ENCODE measurements at places on chromosomes 11 and 22. TPM values are rescaled to one million over a fixed set of nuclear protein-coding genes. Genes with fewer than 3 reads are reported as not detected.
A peak's percentile ranks its signal among the peaks of the same experiment; 100 is the strongest.

GRCh38 chr11:111982019-111982464 lies 43.2 kb upstream of the DLAT start:
- DNase-seq = peak; percentile 63
- H3K4me3 ChIP-seq = no peak overlapping the region
- H3K36me3 ChIP-seq = no peaks in the 10 kb centered on the region
- H3K27ac ChIP-seq = peak overlapping the region; percentile 77

DNA sequence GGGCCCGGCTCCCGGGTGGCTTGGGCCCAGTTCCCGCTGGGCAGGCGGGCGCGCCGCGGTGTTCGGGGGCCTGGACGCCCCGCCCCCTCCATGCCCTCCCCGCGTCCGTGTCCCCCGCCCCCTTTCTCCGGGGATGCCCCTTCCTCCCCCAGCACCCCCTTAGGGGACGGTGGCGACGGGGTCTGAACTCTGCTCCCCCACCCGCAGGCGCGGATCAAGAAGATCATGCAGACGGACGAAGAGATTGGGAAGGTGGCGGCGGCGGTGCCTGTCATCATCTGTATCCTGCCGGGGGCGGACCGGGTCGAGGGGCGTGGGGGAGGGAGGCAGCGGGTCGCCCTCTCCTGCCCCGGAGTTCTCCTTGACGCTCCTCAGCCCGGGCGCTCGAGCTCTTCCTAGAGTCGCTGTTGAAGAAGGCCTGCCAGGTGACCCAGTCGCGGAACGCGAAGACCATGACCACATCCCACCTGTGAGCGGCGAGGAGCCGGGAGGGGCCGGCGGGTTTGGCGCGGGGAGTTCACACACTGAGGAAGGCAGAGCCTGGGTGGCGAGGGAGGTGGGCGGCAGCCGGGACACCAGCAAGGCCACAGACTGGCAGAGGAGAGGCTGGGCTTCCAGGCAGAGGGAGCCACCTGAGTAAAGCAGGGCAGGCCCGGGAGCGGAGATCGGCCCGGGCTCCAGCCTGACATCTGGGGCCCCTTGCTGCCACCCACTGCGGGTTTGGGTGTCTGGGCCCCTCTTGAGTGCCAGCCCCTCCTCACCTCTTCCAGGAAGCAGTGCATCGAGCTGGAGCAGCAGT lies 546 bp downstream of the DRAP1 start:
- peaks cover 12% of the 10 kb centered on the region for H3K27me3 ChIP-seq
- no peaks in the 10 kb centered on the region for H3K36me3 ChIP-seq
- no peak overlapping the region for H3K27ac ChIP-seq
- peaks cover 7% of the 10 kb centered on the region for H3K4me1 ChIP-seq
- H3K4me3 ChIP-seq = peak overlapping the region; percentile 87

The SERGEF gene
- 42.5 TPM for total RNA-seq

- no peaks in the 10 kb centered on the region for H3K36me3 ChIP-seq
- H3K27me3 ChIP-seq = peaks cover 4% of the 10 kb centered on the region
- peaks cover 10% of the 10 kb centered on the region for H3K4me1 ChIP-seq
- H3K27ac ChIP-seq = no peak overlapping the region
- no peak for DNase-seq
These were observed 23.2 kb upstream of the ST3GAL4 start for GRCh38 chr11:126332221-126332711.

The GTSE1 gene
- 7.5 TPM for total RNA-seq

DNA sequence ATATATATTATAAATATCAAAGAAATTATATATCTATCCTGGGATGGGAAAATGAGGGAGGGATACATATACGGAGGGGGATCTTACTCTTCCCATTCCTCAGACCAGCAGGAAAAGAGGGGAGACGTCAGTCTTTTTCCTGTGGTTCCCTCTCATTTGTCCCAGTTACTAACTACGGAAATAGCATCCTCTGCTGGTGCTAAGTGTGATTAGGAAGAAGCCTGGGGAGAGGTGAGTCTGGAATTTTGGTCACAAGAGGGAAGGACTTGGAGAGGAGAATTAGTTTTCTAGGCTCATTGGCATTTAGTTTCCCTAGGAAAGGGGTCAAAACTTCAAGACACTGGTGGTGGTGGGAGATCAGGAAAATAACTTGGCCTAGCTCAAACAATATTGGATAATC lies 11.6 kb downstream of the MED19 start:
- H3K27ac ChIP-seq = no peak overlapping the region
- no peak for DNase-seq
- no peaks in the 10 kb centered on the region for H3K4me1 ChIP-seq
- H3K4me3 ChIP-seq = no peak overlapping the region
- H3K36me3 ChIP-seq = no peaks in the 10 kb centered on the region

The ELMOD1 gene
- 0.81 TPM for total RNA-seq

The TSKU gene
- 29.2 TPM for total RNA-seq

GRCh38 chr11:2885678-2886081 lies at the start of gene CDKN1C:
TSS of gene CDKN1C (minus strand) at chr11:2885775. CDS start at chr11:2885456, 319 bp downstream.
- H3K4me1 ChIP-seq = peaks cover 19% of the 10 kb centered on the region
- peak within 1 kb of the TSS; percentile 94 for H3K27ac ChIP-seq
- H3K27me3 ChIP-seq = peaks cover 18% of the 10 kb centered on the region
- H3K4me3 ChIP-seq = peak within 1 kb of the TSS; percentile 98
- H3K36me3 ChIP-seq = no peaks in the 10 kb centered on the region

GRCh38 chr11:70072461-70072860 lies 5.7 kb upstream of the ANO1 start:
- no peak overlapping the region for H3K27ac ChIP-seq
- no peaks in the 10 kb centered on the region for H3K36me3 ChIP-seq
- H3K4me3 ChIP-seq = no peak overlapping the region
- peaks cover 13% of the 10 kb centered on the region for H3K27me3 ChIP-seq
- DNase-seq = no peak
- no peaks in the 10 kb centered on the region for H3K4me1 ChIP-seq

The OLFML1 gene
- not detected for total RNA-seq

DNA sequence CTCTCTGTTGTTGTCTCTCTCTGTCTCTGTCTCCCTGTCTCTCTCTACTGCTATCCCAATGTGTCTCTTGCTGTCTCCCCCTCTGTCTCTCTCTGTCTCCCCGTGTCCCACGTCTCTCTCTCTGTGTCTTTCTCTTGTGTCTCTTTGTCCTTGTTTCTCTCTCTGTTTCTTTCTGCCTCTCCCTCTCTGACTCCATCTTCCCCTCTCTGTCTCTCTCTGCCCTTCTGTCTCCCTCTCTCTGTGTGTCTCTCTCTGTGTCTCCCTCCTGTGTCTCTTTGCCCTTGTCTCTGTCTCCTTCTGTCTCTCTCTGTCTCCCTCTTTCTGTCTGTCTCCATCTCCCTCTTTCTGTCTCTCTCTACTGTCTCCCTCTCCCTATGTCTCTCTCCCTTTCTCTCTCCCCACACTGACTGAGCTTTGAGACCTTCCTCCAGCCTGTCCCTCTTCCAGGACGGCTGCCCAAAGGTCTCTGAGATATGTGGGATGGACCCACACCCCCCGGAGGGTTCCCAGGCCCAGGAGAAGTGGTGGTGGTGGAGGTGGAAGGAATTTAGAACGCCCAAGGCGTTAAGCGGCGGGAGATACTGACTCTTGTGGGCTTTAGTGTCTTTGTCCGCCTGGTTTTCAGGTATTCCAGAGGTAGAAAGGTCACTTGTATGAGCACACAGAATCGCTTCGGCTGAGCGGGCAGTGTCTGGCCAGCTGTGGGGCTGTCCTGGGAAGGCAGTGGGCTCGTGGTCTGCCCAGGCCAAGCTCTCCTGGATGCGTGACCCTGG lies 65.5 kb upstream of the CCND1 start:
- H3K27ac ChIP-seq = no peak overlapping the region
- H3K27me3 ChIP-seq = peaks cover 4% of the 10 kb centered on the region
- no peaks in the 10 kb centered on the region for H3K36me3 ChIP-seq
- DNase-seq = no peak
- H3K4me1 ChIP-seq = no peaks in the 10 kb centered on the region

The DYNC2H1 gene
- 9.7 TPM for total RNA-seq

DNA sequence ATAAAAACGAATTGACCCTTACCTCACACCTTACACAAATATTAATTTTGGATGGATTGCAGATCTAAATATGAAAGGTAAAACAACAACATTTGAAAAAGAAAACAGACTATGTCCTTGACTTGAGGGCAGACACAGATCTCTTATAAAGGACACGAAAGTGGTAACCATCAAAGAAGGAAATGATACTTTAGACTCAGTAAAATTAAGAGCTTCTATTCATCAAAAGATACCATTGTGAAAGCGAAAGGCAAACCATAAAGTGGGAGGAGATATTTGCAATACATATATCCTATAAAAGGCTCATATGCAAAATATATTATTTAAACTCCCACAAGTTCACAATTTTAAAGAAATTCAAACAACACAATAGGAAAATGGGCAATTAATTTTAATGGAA lies 5.0 kb downstream of the HEPACAM start:
- no peak overlapping the region for H3K27ac ChIP-seq
- no peak overlapping the region for H3K4me3 ChIP-seq
- H3K36me3 ChIP-seq = no peaks in the 10 kb centered on the region
- no peaks in the 10 kb centered on the region for H3K27me3 ChIP-seq

- H3K27ac ChIP-seq = no peak overlapping the region
- no peak for DNase-seq
- no peak overlapping the region for H3K4me3 ChIP-seq
- H3K36me3 ChIP-seq = no peaks in the 10 kb centered on the region
- no peaks in the 10 kb centered on the region for H3K27me3 ChIP-seq
These were observed 1219.8 kb upstream of the RAG2 start for GRCh38 chr11:37817727-37818270.

GRCh38 chr22:37746366-37747079 lies 49.7 kb downstream of the TRIOBP start:
- no peaks in the 10 kb centered on the region for H3K36me3 ChIP-seq
- peak overlapping the region; percentile 80 for H3K4me3 ChIP-seq
- no peak overlapping the region for H3K27ac ChIP-seq
- peak; percentile 47 for DNase-seq

DNA sequence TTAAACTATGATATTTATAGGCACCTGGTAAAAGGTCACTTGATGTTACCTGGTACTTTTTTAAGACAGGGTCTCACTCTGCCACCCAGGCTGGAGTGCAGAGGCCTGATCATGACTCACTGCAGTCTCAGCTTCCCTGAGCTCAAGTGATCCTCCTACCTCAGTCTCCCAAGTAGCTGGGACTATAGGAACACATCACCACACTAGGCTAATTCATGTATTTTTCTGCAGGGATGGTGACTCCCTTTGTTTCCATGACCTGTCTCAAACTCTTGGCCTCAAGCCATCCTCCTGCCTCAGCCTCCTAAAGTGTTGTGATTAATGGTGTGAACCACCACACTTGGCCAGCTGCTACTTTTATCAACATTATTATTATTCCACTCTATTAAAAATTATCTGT lies 47.6 kb downstream of the OR4C45 start:
- H3K36me3 ChIP-seq = peaks cover 30% of the 10 kb centered on the region
- no peak overlapping the region for H3K4me3 ChIP-seq
- DNase-seq = no peak
- H3K27me3 ChIP-seq = peaks cover 13% of the 10 kb centered on the region
- H3K4me1 ChIP-seq = no peaks in the 10 kb centered on the region

The LYVE1 gene
- total RNA-seq = not detected

GRCh38 chr11:57464539-57465181 lies 4.3 kb downstream of the RTN4RL2 start:
- H3K4me1 ChIP-seq = peaks cover 31% of the 10 kb centered on the region
- H3K36me3 ChIP-seq = no peaks in the 10 kb centered on the region
- peak overlapping the region; percentile 99 for H3K27ac ChIP-seq
- peaks cover 8% of the 10 kb centered on the region for H3K27me3 ChIP-seq
- peak overlapping the region; percentile 91 for H3K4me3 ChIP-seq

- no peak overlapping the region for H3K4me3 ChIP-seq
- peaks cover 2% of the 10 kb centered on the region for H3K27me3 ChIP-seq
- no peaks in the 10 kb centered on the region for H3K36me3 ChIP-seq
- H3K27ac ChIP-seq = no peak overlapping the region
These were observed 28.9 kb downstream of the CLMP start for GRCh38 chr11:123166071-123166559.

DNA sequence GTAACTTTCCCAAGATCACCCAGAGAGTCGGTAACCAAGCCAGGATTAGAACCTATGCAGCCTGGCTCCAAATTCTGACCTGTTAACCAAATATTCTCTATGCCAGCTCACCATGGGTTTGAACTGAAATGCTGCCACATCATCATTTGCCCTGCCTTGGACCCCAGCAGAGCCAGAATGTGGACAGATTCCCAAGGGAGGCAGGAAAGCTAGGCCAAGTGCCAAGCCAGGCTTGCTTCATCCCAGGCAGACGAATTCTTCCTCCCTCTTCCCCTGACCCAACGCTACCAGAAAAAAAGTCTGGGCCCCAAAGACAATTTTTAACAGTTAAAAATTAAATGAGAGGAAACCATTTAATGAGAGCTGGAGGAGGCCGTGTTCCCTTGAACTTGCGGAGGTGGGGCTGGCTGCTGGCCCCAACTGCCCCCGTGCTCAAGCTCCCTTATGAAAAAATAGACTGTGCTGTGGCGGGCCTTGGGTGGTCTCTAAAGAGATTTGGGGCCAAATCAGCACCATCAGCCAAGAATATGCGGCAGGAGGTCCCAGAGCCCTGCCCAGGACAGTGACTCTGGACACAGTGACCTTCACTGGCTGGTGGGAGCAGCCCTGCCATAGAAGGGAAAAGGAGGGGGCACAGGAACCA lies 184.1 kb upstream of the SYT13 start:
- no peak for DNase-seq
- H3K4me1 ChIP-seq = peaks cover 16% of the 10 kb centered on the region
- no peak overlapping the region for H3K27ac ChIP-seq

DNA sequence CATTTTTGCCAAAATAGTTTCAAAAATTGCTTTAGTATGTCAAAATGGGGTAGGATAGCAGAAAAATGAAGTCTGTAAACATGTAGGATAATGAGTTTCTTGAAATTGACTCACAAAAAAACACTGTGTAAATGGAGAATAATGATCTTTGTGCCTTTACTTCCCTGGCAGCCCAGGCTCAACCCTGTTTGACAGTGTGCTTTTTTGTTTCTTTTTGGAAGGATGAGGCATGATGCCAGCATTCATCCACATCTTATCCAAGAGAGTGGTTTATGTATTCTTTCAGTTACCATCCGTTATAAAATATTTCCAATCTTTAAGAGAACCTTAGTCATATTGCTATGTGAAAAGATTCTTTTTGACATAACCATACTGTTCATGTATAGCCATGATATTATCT lies 70.6 kb downstream of the ARHGAP42 start:
- H3K27ac ChIP-seq = no peak overlapping the region
- H3K36me3 ChIP-seq = no peaks in the 10 kb centered on the region
- no peak overlapping the region for H3K4me3 ChIP-seq
- H3K4me1 ChIP-seq = peaks cover 50% of the 10 kb centered on the region
- no peak for DNase-seq

- no peak within 1 kb of the TSS for H3K27ac ChIP-seq
- peaks cover 4% of the 10 kb centered on the region for H3K36me3 ChIP-seq
- peaks cover 9% of the 10 kb centered on the region for H3K4me1 ChIP-seq
- H3K4me3 ChIP-seq = no peak within 1 kb of the TSS
These were observed at the start of gene IGSF22 for GRCh38 chr11:18726040-18726439. TSS of gene IGSF22 (minus strand) at chr11:18726188. CDS start at chr11:18724236, 1,952 bp downstream.

The JHY gene
- total RNA-seq = 2.9 TPM

GRCh38 chr11:3227568-3228444 lies 4.4 kb downstream of the MRGPRE start:
- no peak for DNase-seq
- H3K27me3 ChIP-seq = peaks cover 7% of the 10 kb centered on the region
- H3K36me3 ChIP-seq = no peaks in the 10 kb centered on the region
- H3K4me3 ChIP-seq = no peak overlapping the region
